Osteoblast (primary cell): ENCODE measurements at places on chromosomes 12 and 14. TPM values are rescaled to one million over a fixed set of nuclear protein-coding genes. Genes with fewer than 3 reads are reported as not detected.

DNA sequence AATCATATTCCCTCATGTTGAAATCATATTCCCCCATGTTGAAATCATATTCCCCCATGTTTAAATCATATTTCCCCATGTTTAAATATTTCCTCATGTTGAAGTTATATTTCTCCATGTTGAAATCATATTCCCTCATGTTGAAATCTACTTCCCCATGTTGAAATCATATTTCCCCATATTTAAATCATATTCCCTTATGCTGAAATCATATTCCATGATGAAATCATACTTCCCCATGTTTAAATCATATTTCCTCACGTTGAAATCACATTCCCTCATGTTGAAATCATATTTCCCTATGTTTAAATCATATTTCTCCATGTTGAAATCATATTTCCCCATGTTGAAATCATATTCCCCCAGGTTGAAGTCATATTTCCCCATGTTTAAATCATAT lies 34.6 kb upstream of the ADGRD1 start:
- no peak for DNase-seq

DNA sequence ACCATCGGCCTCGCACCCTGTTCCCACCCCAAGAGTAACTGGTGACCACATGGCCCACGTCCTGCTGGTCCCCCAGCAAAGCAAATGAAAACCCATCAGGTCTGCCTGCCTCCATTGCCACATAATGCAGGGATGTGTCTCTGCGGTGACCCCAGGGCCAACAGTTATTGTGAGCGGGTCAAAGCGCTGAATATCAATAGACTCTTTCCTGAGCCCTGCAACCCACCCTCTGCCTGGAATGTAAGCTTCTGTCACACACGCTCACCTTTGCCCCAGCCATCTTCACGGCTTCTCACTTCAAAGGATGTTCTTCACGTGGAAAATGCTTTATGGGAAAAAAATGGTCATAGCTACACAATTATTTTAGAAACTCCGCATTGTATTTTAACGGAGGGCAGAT lies 63.9 kb downstream of the FZD10 start:
- no peak for DNase-seq

DNA sequence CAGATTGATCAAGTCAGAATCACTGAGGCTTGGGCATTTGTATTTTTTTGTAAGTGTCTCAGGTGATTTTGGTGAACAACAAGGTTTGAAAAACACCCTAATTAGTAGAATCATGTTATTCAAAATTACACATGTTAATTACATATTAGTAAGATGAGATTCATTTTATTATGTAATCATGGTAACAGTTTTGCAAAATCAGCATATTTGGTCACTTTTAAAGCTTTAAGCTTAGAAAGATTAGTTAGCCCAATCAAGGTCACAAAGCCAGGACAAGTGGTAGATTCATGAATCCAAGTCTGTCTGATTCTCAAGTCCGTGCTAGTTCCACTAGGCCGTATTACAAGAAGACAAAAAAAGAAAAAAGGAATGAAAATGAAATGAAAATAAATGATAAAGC lies 218.4 kb upstream of the FAR2 start:
- no peak for DNase-seq

- DNase-seq = no peak
These were observed 45.0 kb downstream of the AMN start for GRCh38 chr14:102967506-102967795.

- DNase-seq = no peak
These were observed 99.2 kb downstream of the SNAPC1 start for GRCh38 chr14:61861320-61861865.

DNA sequence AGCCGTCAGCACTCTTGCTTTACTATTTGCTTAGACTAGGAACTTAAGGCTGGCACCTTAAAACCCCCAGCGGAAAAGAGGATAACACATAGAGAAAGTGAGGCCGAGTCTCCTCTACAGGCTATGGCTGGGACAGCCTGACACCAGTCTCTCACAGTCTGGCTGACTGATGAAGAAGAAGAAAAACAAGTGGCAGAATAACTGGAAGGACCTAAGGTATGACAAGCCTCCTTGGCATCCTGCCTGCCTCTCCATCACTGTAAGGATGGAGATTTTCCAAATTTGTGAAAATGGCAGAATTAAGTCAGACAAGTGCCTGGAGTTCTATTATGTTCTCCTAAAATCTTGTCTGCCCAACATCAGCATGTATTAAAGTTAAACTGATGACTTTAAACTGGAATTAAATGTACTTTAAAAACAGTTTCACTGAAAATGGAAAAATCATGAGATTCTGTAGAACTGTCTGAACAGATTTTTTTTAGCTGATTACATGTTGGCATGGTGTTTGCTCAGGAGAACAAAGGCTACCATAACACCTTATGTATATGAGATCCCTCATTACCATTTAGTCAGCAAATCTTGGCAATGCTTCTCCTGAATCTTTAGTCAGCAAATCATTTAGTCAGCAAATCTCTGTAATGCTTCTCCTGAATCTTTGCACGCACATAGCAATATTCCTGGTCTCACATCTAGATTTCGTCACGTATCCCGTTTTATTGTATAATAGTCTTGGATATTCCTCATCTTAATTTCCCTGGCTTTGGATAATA lies 140.3 kb upstream of the AEBP2 start:
- DNase-seq = no peak

DNA sequence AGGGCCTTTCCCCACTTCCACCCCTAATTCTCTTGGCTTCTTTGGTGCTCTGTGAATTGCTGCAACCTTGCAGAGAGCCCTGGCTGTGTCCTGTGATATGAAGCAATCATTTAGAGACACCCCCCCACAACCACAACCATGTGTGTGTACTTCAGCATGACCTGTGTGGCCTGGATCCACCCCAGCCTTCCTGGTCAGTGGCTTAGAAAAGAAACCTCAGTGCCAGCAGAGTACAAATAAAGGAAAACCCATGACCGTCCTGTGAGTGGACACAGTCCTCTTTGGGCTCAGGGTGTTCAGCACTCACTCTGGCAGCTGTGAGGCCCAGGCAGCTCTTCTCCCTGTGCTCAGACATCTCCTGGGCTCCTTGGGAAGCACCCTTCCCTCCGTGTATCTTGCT lies 206.6 kb upstream of the DIO3 start:
- no peak for DNase-seq

DNA sequence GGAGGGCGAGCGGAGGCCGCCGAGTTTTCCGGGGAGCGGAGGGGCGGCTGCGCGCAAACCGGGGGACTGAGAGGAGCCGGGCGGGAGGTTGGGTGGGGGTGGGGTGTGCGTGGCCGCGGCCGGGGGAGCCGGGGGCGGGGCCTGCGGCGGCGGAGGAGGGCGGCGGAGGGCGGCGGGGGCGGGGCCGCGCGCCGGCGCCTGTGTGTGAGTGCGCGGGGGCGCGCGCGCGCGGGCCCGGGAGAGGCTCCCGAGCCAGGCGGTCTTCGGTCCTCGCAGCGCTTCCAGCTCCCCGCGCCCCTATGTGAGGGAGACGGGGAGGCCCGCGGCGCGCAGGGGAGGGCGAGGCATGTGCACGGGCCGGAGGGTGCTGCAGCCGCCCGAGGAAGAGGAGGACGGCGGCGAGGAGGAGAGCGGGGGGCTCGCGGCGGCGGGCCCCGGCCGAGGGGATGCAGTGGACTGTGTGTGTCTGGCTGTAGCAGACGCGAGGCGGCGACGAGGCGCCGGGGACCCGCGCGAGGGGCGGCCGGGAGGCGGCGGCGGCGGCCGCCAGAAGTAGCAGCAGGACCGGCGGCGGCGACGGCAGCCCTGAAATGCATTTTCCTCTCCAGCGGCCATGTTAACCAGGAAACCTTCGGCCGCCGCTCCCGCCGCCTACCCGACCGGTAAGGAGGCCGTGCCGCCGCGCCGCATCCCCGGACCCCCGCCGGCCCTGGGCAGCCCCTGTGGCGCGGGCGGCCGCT lies at the start of gene DYRK2:
Gene DYRK2 (plus strand): TSS at position 225 of the 740 bp plus-strand sequence. CDS start 389 bp downstream, at position 614.
- DNase-seq = peak; percentile 99

- no peak for DNase-seq
These were observed 26.5 kb downstream of the CRACR2A start for GRCh38 chr12:3726456-3726855.

- DNase-seq = no peak
These were observed 138.6 kb downstream of the SLC8A3 start for GRCh38 chr14:70050136-70050535.

- no peak for DNase-seq
These were observed 1330.1 kb upstream of the USP15 start for GRCh38 chr12:60930151-60930550.

- no peak for DNase-seq
These were observed 9.2 kb downstream of the MLH3 start for GRCh38 chr14:75042035-75042434.

DNA sequence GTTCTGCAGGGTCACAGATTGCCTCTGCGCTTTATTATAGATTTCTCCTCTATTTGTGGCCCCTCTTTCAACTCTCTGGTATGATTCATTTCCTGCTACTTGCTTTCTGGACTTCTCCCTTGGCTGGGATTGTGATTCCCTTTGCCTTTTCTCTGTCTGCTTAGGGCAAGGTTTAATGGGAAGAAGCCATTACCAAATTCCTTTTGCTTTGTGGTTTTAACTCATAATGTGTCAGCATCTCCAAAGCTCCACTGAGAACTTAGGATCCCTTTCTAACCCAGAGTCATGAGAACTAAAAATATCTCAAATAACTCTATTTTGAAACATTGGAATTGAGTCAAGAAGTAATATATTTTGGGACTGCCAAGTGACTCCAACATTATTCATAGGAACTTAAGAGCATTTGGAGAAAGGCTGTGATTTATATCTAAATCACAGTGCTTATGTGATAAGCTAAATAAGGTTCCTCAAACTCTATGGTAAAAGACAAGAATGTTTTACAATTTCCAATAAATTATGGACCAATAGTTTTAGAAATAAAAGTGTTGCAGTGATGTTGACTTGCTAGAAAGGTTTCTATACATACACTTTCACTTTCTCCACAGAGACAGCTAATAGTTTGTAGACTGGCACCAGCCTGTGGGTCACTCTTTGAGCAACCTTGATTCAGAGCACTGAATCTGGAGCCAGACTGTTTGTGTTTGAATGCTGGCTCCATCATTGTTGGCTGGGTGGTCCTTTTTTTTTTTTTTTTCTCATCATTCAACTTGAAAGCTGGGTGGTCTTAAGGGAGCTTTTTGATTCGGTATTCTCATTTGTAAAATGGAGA lies 93.9 kb downstream of the DACT1 start:
- peak; percentile 66 for DNase-seq

- DNase-seq = peak; percentile 49
These were observed 142.9 kb upstream of the KITLG start for GRCh38 chr12:88723219-88723618.

NID2 gene
- 138 and 141 TPM in 2 replicates for total RNA-seq

ZBTB1 gene
- total RNA-seq = 60.4 and 67.7 TPM in 2 replicates

MRPL42 gene
- total RNA-seq = 26.5 and 29.0 TPM in 2 replicates

COX8C gene
- total RNA-seq = not detected in 2 replicates
